ENCODE measurements at places on chromosomes 16 and 17.
A peak's percentile ranks its signal among the peaks of the same experiment; 100 is the strongest.

DNA sequence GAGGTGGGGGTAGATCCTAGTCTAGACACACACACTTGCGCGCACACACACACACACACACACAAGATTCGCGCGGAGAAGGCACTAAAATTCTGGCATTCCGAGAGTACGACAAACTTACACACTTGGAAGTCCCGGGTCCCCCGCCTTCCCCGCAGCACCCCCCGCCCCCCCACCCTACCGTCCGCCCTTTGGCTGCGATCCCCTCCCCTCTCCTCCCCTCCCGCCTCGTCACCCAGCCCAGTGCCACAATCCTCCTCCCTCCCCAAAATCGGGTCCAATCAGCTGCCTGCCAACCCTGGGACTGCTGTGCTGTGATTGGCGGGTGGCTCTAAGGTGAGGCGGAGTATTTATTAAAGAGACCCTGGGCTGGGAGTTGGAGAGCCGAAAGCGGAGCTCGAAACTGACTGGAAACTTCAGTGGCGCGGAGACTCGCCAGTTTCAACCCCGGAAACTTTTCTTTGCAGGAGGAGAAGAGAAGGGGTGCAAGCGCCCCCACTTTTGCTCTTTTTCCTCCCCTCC is at the start of gene SOX9:
Gene SOX9 (plus strand): TSS at position 379 of the 522 bp plus-strand sequence. CDS start 372 bp downstream, outside the sequence.
- DNase-seq = no peak

DNA sequence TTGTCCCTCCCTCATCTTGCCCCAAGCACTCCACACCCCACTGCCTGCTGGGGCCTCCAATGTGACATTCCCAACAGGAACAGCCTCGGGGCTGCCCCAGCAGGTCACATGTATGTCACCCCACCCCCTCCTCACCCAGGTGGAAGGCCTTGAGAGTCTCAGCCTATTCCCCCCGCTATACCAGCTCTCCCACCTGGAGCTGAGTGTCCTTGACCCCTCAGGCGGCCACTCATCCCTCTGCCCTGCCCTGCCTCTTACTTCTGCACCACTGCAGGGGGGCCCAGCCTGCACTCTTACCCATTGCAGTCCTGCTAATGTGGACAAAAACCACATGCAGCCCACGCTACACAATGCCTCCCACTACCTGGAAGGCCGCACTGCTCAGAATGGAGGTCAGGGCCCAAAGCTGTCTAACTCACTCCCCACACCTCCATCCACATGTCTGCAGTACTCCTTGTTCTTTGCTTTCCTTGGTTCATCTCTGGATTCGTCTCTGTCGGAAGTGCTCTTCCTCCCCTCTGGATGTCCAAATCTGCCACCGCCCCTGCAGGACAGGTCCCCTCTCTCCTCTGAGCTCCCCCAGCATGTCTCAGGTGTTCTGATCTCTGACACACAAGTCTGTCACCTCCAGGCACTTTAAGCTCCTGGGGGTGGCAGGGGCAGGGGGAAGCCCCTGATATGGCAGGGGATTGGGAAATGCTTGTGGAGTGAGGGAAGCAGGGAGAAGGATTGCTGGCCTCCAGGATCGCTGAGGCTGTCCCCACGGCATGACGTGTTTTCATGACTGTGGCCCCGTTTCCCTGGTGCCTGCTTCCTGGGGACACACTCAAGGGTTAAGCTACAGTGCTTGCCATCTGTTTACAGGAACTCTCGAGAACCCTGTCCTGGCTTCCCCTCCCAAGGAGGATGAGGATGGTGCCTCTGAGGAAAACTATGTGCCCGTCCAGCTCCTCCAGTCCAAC is 20.8 kb downstream of the TRPV2 start:
- no peak for DNase-seq

GRCh38 chr17:21289175-21289901 is 4.8 kb downstream of the MAP2K3 start:
- no peak for DNase-seq

DNA sequence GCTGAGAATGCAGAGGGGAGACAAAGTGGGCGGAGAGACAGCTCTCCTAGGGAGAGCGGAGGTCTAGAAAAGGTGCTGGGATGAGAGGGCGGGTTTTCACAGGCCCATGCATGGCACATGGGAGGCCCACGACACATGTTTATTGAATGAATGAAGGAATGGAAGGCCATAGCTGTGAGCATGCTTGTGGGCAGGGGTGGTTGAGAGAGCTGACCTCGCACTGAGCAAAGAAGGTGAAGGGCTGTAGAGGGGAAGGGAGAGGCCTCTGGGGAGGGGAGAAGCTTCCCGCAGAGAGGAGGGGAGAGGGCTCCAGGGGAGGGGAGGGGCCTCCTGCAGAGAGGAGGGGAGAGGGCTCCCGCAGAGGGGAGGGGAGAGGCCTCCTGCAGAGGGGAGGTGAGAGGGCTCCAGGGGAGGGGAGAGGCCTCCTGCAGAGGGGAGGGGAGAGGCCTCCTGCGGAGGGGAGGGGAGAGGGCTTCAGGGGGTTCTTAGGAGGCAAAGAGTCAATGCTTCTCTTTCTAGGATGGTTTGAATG is 27.3 kb downstream of the SDK2 start:
- no peak for DNase-seq

GRCh38 chr17:44345454-44346026 is 438 bp downstream of the GRN start:
- DNase-seq = no peak

GRCh38 chr17:68775318-68775717 is 174.2 kb upstream of the FAM20A start:
- DNase-seq = no peak

- peak; percentile 73 for DNase-seq
Observed at GRCh38 chr16:85819245-85819644, 19.8 kb downstream of the COX4I1 start.

GRCh38 chr16:30087181-30087898 is 4.4 kb downstream of the TBX6 start:
- no peak for DNase-seq

- DNase-seq = no peak
Observed at GRCh38 chr17:52419229-52419641, 260.7 kb upstream of the CA10 start.

GRCh38 chr16:9048302-9048700 is 43.1 kb upstream of the HAPSTR1 start:
- no peak for DNase-seq

- DNase-seq = no peak
Observed at GRCh38 chr17:79842656-79843473, 3.6 kb upstream of the CBX4 start.
